ENCODE measurements at places on chromosomes 2 and 18. TPM values are rescaled to one million over a fixed set of nuclear protein-coding genes. Genes with fewer than 3 reads are reported as not detected.

DNA sequence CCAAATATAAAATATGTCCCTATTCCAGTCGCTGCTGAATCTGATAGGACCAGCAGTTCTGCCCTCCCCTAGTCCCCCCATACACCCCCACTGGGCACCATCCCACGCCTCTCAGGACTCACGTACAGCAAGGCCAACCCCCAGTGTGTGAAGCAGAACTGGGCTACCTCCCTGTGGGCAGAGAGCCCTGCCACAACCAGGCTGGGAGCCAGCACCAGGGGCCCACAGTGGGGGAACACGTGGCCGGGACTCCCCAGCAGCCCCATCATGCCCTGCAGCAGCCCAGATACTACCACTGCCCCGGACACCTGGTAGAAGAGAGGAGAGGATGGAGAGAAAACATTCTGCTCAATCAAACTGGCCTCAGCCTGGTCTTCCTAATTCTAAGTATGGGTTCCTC is 1.3 kb downstream of the SLC23A3 start:
- no peak for DNase-seq

Gene NCKAP5
- 0.33 TPM for total RNA-seq

DNA sequence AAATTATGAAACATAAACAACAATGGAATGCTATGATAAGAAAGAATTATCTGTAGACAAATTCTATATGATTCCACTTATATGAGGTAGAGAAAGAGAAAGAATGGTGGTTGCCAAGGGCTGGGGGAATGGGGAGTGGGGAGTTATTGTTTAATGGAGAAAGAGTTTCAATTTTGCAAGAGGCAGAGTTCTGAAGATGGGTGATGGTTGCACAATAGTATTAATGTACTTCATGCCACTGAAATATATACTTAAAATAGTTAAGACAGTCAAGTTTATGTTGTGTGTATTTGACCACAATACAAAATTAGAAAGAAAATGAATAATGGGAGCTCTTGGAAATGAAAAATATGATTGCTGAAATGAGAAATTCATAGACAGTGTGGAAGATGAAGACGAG is 22.6 kb upstream of the FAM117B start:
- no peak for DNase-seq

Gene BCL2
- total RNA-seq, result 8.4 TPM

GRCh38 chr18:45116116-45116515 is 435.4 kb downstream of the SETBP1 start:
- no peak for DNase-seq

Gene MTCL1
- total RNA-seq, result 50.5 TPM

- DNase-seq, result no peak
Observed at GRCh38 chr2:144548532-144549191, 28.7 kb upstream of the ZEB2 start.

Gene KCNJ13
- not detected for total RNA-seq

DNA sequence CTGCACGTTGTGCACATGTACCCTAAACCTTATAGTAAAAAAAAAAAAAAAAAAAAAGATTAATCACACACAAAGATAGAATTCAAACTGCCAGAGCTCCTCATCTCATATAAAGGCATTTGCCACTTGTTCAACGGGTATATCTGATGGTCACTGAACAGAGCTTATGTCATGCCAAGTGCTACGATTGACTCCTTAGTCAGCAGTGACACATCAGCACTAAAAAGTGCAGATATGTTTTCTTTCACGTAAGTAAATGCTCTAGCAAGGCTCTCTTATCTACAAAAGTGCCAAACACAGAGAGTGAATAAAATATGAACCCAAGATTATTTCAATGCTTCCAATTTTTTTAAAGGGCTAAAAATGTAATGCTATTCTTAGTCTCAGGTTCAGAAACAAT is 1.1 kb downstream of the LMAN1 start:
- peak; percentile 53 for DNase-seq

Gene LCT
- total RNA-seq, result not detected

GRCh38 chr2:42293019-42293418 is 68.0 kb downstream of the COX7A2L start:
- DNase-seq, result no peak

GRCh38 chr2:30684996-30685395 is 122.2 kb downstream of the CAPN13 start:
- no peak for DNase-seq

DNA sequence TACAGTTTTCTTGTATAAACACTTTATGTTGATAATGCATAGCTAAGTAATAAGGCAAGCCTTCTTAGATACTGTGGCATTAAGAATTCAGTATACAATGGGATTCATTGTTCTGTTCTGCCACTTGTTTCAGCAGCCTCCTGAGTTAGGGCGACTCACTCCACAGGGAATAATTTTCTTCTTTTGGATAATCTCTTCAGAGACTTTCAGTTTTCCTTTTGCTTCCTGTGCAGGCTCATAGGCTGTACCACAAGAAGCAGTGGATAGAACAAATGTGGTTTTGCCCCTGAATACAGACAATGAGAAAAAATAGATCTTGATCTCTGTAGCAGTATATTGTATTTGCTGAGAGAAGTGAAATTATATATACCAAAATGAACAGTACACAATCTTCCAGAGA is 298.0 kb downstream of the ZNF407 start:
- peak; percentile 25 for DNase-seq

GRCh38 chr2:160828076-160828475 is 332.2 kb upstream of the TANK start:
- DNase-seq, result no peak

DNA sequence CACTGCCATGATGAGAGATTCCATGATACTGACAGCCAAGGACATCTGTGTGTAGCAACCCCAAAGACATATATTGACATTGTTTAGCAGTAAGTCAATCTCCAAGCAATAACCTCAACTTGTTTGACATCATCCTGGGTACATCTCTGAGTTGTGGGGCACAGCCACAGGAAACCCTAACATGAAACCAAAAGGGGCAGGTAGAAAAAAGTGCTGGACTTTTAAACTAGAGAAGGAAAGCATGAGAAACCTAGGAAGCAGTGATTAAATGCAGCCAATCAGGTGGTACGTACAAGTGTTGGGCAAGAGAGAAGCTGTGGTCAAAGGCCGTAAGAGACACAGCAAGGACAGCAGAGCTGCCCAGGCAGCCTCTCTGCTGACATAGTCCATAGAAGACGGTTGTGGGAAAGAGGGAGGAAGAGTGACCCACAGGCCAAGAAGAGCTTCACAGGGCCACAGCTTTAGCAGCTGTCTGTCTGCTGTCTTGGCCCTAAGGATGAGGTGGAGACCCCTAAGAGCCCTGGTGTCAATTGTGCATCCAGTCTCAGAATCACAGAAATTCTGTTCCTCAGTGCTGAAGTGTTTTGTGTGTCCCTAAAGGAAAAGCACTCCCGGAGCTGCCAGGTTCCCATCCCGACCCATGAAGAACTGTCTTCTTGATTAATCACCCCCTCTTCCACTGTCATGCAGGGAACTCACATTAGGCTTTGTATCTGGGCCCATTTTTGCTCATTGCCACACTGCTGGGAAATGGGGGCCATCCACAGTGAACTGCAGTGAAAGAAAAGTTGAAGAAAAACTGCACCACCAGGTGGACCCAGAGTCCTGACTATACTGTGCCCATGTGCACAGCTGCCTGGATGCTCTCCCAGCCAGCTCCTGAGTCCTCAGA is 25.4 kb upstream of the CHN1 start:
- no peak for DNase-seq

DNA sequence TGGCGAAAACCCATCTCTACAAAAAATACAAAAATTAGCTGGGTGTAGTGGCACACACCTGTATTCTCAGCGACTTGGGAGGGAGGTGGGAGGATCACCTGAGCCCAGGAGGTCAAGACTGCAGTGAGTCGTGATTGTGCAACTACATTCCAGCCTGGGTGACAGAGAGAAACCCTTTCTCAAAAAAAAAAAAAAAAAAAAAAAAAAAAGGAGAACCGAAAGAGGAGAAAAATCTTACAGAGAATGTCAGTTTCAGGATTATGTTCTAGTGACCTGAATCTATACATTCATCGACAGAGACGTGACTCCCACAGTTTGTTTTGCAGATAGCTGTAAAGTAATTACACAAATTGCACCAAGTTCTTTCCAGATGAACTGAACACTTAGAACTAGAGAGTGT is 187.8 kb downstream of the FTCDNL1 start:
- no peak for DNase-seq

- DNase-seq, result no peak
Observed at GRCh38 chr2:217655651-217656050, 347.1 kb downstream of the TNS1 start.

DNA sequence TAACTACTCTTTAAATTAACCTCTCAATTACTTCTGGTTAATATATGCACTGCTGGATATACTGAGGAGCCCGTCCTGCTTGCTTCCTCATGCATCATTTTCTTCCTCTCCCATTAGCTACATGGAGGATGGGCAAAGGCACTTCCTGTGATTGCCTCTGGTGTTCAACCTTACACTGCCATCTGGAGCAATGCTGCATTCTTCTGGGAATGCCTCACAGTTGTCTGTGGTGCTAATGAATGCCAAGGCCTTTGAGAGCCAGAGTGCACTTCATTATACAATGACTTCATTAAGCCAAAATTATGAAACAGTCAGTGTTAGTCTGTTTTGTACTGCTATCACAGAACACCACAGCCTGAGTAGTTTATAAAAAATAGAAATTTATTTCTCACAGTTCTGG is 134.8 kb upstream of the DOCK10 start:
- DNase-seq, result peak; percentile 29

GRCh38 chr18:64886995-64887394 is 738.1 kb upstream of the LINC00305 start:
- no peak for DNase-seq

Gene EEF1B2
- 654 TPM for total RNA-seq

GRCh38 chr2:138132108-138132507 is 167.8 kb downstream of the HNMT start:
- DNase-seq, result no peak

DNA sequence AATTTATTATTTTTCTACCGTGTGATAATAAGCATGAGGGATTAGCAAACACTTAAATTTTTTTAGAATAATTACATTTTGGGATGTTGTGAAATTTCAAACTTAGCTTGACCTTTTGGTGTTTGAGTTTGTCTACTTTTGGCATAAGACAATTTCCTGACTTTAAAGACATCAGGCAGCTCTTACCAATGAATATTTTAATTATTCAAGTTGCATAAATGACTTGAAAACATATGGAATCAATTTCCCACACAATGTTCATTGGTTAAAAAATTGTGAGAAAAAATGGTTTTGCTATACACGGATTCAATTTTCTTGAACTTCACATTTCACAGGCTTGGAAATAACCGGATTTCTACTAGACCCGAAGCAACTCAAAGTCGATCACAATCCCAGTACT is 243.4 kb downstream of the IKZF2 start:
- no peak for DNase-seq

- DNase-seq, result no peak
Observed at GRCh38 chr2:55419233-55419678, 400 bp downstream of the CCDC88A start.

Data from kidney epithelial cell (primary cell).